HuH-7 (cell line): ENCODE measurements at places on chromosomes 7 and 10.

DNA sequence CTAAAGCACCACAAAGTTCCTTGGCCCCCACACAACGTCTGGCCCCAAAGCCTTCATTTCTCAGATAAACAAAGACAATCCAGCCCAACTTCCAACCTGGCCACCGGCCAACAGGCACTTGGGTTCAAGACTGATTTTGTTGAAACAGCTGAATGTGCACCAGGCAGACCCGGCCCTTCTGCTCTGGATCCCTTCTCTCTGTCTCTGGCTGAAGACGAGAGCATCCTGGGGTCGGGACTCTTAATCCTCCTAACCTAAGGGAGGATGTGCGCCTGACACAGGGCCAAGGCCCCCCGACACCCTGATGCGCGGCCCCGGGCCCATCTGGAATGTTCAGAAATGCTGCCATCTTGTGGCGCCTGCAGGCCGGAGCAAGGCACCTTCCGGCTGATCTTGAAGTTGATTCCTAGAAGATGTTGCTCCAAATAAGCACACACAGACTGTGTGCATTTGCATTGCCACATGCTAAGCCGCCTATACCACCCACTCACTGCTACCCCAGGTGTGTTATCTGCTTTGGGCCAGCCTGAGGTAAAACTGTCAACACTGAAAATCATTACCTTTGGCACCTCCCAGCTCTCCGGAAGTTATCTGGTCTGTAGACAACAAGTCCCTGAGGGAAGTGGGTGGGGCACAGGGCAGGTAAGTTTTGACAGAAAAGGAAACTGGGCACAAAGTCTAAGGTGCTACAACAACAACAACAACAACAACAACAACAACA lies 98.4 kb upstream of the HABP2 start:
- peak; percentile 56 for DNase-seq

DNA sequence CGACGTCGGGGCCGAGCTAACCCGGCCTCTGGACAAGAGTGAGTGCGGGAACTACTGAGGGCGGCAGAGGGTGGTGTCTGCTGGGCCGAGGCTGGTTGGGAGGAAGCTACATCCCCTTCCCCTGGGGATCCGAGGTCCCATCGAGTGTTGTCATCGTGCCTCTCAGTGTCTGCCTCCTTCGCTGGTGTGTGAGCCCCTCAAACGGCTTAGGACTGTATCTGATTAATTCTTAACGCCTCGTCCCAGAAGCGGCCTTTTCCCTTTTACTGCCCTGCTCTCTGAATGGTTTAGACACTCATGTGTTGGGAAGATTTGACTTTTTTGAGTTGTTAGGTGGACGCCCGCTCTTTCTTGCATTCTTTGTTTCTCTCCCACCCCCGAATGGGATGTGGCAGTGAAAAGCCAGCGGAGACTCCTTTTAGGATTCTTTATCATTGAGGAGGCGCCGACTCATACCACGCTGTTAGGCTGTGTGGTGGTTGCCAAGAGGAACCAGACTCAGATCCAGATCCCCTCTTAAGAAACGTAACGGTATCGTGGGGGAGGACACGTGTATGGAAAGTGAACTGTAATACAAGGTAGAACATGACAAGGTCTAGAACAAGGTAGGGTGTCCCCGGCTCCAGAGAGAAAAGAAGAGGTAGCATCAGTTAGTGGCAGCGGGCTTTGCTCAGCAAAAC lies 631 bp downstream of the SUPV3L1 start:
- DNase-seq: peak; percentile 12

GRCh38 chr7:44791278-44792219 lies 4.9 kb upstream of the PPIA start:
- no peak for DNase-seq

DNA sequence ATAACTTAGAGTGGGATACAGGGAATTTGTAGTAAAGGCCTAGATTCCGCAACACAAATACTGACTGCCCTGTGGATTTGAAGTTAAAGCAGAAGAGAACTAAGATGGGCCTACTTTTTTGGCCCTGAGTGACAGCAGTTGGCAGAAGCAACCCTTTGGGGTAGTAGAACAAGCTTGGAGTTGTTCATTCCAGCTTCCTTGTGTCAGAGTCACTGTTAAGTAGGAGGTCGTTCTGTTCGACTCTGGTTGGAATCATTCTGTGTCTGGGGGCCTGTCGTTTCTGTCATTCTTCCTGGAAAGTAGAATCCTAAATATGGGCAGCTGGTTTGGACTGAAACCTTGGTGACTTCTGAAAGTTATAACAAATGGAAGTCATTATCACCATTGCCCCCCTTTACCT lies 865.9 kb downstream of the LRMDA start:
- no peak for DNase-seq

GRCh38 chr7:96792115-96792514 lies 82.5 kb upstream of the SEM1 start:
- DNase-seq: no peak

- DNase-seq: no peak
These were observed 78.4 kb upstream of the ADO start for GRCh38 chr10:62726142-62726541.

DNA sequence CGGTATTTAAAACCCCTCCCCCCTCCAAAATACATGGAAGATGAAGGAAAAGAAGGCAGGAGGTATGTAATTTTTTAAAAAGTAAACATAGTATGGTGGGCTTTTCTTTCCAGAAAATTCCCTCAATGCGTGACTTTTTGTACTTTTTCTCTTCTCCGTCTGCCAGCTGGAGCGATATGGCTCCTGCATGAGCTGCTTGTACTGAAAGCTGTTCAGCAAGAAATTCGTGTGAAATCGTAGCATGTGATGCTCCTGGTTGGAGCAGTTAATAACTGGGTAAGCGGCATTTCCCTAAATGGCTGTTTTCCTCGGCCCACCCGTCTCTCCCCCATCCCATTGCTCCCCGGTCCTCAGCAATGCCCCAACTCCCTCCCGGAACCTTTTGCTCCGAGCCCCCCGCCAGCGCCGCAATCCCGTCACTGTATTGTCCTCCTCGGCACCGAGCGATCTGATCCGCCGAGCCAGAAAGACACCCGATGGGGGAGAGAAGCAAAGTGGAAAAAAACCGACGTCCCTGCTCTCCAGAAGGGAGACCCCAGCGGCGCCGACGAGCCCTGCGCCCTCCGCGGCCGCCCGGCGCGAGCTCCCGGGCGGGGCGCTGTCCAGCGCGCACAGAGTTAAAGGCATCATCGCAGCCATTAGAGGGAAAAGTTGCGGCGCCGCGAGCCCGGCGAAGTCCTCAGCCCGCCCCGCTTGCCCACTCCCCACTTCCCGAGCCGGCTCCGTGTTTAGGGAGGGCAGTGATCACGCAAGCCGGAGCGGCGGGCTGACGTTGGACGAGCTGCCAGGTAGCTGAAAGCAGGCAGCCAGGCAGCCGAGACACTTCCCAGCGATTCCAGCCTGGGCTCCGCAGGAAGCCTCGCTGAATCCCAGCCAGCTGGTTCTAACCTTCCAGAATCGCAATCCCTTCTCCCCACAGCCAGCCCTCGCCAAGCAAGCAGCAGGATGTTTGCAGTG lies at the start of gene VSTM2A:
VSTM2A (plus strand) TSS at position 707 of the 957 bp plus-strand sequence. CDS start 356 bp downstream, outside the sequence.
- no peak for DNase-seq

DNA sequence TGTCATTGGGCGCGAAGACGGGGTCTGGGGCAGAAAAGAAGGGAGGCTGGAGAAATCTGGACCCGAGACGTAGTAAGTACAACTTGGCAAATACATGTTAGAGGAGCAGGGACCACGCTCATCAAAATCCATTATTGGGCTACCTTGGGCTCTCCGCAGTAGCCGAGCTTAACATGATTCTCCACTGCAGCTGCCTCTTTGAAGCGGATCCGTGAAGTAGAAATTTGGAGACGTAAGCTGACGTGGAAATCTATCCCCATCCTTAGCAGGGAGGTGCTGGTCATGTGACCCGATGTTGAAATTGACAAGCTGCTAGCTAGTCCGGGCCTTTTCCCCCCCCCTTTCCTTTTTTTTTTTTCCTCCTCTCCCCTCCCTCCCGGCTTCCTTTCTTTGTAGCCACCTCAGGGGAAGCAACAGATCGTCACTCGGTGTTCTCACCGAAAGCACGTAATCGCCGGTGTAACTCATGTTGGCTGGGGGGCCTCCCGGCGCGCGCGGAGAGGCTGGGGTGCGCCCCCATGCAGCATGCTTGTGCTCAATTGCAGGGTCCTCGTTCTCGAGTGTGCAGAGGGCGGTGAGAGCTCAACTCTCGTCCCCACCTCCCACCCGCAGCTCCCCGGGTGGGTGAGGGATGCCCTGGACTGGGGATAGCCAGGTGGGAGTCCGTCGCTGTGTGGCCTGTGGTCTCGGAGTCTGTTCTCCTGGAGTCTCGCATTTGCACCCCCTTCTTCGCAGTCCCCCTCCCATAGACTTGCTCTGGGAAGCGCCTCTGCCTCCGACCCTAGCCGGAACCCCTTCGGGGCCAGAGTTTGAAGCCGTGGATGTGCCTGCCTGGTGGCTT lies at the start of gene HOXA11:
HOXA11 (minus strand) TSS at position 220 of the 841 bp plus-strand sequence; CDS start at position 132, 88 bp downstream.
- peak; percentile 87 for DNase-seq

GRCh38 chr10:76036962-76037361 lies 605.5 kb downstream of the LRMDA start:
- DNase-seq: no peak

- no peak for DNase-seq
These were observed 209.1 kb upstream of the ZNF722 start for GRCh38 chr7:63789378-63790176.

DNA sequence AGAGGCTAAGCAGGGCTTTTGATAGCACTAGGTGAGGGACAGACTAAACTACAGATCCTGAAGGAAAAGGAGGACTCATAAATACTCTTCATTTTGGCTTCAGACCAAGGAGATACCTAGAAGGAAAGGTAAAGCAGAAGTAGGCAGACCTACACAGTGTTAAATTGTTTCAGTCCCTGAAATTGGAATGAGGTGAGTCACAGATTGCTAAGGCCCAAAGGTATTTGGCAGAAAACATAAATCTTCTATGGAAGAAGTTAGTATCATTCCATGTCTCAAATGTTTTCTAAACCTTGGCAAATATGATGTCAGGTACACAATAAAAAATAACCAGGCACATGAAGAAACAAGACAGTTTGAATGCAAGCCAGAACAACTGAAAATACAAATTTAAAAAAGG lies 30.0 kb downstream of the MTERF1 start:
- no peak for DNase-seq
